ENCODE measurements at places on chromosomes 2 and 18. TPM values are rescaled to one million over a fixed set of nuclear protein-coding genes. Genes with fewer than 3 reads are reported as not detected.

Gene GREB1
- 7.7 TPM for total RNA-seq

Gene HOXD10
- total RNA-seq, result not detected

DNA sequence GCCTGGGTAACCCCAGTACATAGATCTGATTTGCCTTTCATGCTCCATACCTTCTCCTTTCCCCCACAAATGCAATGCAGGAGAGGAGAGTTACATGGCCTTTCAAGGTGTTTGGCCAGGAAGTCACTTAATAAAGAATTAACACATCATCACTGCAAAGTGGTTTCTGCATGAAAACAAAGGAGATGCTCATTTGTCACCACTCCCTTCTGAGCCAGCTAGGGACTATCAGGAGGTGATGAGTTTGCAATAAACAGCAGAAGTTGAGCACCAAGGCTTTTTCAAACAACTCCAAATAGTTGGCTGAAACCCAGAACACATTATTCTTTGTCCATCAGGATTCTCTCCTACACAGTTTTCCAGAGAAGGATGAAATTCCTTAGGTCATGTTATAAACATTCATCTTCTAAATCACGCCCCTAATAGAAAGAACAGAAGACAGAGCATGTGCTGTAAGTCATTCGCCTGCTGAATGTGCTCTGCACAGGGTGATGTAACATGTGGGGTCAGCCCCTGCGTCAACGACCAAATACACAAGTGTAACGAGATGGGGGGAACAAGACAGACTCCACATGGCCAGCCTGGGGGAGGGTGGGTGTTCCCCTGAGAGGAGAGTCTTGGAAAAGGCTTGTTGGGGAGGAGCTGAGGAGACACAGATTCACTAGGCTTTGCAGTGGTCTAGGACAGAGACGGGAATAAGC lies 87.3 kb upstream of the RMDN2 start:
- peaks cover 7% of the 10 kb centered on the region for H3K4me1 ChIP-seq
- H3K4me3 ChIP-seq, result no peak overlapping the region
- DNase-seq, result peak; percentile 24
- H3K27me3 ChIP-seq, result no peaks in the 10 kb centered on the region
- H3K27ac ChIP-seq, result no peak overlapping the region
- H3K36me3 ChIP-seq, result no peaks in the 10 kb centered on the region

Gene CYP26B1
- total RNA-seq, result 8.3 TPM

- H3K36me3 ChIP-seq, result no peaks in the 10 kb centered on the region
- H3K4me3 ChIP-seq, result no peak overlapping the region
- no peak overlapping the region for H3K27ac ChIP-seq
- H3K27me3 ChIP-seq, result peaks cover 4% of the 10 kb centered on the region
- H3K4me1 ChIP-seq, result no peaks in the 10 kb centered on the region
Observed at GRCh38 chr18:44464398-44465180, 216.1 kb upstream of the SETBP1 start.

GRCh38 chr18:68916734-68917133 lies 118.9 kb downstream of the CCDC102B start:
- no peaks in the 10 kb centered on the region for H3K4me1 ChIP-seq
- no peak overlapping the region for H3K27ac ChIP-seq
- H3K4me3 ChIP-seq, result no peak overlapping the region
- H3K27me3 ChIP-seq, result no peaks in the 10 kb centered on the region

All from heart right ventricle (tissue), 16 donors.